ENCODE measurements at places on chromosomes 1 and 21.

DNA sequence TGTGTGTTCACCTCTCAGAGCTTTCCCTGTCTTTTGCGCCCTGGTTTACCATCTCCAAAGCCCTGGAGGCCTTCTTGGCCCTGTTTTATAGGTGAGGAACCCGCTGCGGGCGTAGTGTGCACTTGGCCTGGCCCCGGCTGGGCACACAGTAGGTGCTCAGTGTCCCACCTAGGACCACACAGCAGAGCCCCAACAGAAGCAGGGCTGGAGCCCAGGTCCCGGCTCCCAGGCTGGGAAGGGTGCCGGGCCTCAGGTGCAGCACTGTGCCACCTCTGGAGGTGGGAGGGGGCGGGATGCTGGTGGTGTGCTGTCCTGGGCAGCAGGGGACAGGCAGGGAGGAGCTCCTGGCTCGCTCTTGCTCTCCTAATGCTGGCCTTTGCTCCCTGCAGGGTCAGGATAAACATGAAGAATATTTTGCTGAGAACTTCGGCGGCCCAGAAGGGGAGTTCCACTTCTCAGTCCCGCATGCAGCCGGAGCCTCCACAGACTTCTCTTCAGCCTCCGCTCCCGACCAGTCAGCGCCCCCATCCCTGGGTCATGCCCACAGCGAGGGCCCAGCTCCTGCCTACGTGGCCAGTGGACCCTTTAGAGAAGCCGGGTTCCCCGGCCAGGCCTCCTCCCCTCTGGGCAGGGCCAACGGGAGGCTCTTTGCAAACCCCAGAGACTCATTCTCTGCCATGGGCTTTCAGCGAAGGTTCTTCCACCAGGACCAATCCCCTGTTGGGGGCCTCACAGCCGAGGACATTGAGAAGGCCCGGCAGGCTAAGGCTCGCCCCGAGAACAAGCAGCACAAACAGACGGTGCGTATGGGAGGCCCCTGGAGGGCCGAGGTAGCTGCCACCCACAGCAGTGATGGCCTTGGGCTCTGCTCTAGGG, 24.8 kb downstream of the COQ8A start:
- no peak for ATAC-seq
- peaks cover 4% of the 10 kb centered on the region for H3K4me1 ChIP-seq
- H3K4me3 ChIP-seq: no peak overlapping the region
- H3K27me3 ChIP-seq: no peaks in the 10 kb centered on the region
- H3K27ac ChIP-seq: no peak overlapping the region

- peaks cover 4% of the 10 kb centered on the region for H3K4me1 ChIP-seq
- H3K4me3 ChIP-seq: no peak overlapping the region
- no peak overlapping the region for H3K27ac ChIP-seq
- ATAC-seq: no peak
- no peaks in the 10 kb centered on the region for H3K36me3 ChIP-seq
These were observed 26.4 kb downstream of the LHX4 start for GRCh38 chr1:180256341-180257027.

DNA sequence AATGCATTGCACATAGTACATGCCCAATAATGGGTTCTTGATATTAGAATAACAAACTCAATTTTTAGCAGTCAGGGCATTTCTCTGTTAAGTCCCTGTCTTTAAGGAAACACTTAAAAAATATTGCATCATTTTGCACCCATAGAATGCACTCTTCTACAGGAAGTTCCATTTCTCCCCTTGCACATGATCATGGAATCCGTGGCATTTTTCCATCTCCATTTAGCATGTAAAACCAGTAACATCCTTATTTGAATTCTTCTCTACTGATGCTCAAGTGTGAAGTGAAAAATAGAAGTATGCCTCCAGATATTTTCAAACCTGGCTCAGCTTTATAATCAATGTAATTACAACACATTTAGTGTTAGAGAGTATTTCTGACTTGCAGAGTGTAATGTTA, 192.8 kb downstream of the RWDD3 start:
- no peaks in the 10 kb centered on the region for H3K4me1 ChIP-seq
- no peak for ATAC-seq
- H3K27me3 ChIP-seq: no peaks in the 10 kb centered on the region
- no peaks in the 10 kb centered on the region for H3K36me3 ChIP-seq

DNA sequence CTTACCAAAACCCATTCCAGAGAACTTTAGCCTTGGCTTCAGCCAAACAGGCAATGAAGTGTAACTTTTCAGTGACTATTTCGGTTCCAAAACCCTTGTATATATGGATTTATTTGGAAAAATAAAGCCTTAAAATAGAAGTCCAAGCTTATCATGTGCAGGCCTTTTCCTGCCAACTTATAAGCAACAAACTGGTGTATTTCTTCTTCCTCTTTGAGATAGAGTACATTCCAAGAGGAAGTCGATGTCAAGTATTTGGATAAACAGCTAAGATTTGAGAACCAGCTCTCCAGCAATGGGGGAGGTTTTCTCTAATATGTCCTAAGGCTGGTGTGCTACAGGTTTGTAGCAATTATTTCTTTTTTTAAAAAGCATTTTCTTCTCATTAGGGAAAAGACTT, 407.8 kb downstream of the DUSP10 start:
- no peaks in the 10 kb centered on the region for H3K36me3 ChIP-seq
- no peak for ATAC-seq
- peak overlapping the region; percentile 62 for H3K27ac ChIP-seq
- no peak overlapping the region for H3K4me3 ChIP-seq
- peaks cover 27% of the 10 kb centered on the region for H3K4me1 ChIP-seq

- H3K4me3 ChIP-seq: peak within 1 kb of the TSS; percentile 68
- peak within 1 kb of the TSS; percentile 86 for H3K27ac ChIP-seq
- H3K27me3 ChIP-seq: peaks cover 85% of the 10 kb centered on the region
- H3K4me1 ChIP-seq: no peaks in the 10 kb centered on the region
- no peaks in the 10 kb centered on the region for H3K36me3 ChIP-seq
These were observed at the start of gene PROX1 for GRCh38 chr1:213987927-213988506. TSS of gene PROX1 (plus strand) at chr1:213987973. CDS start at chr1:213996536, 8,563 bp downstream.

DNA sequence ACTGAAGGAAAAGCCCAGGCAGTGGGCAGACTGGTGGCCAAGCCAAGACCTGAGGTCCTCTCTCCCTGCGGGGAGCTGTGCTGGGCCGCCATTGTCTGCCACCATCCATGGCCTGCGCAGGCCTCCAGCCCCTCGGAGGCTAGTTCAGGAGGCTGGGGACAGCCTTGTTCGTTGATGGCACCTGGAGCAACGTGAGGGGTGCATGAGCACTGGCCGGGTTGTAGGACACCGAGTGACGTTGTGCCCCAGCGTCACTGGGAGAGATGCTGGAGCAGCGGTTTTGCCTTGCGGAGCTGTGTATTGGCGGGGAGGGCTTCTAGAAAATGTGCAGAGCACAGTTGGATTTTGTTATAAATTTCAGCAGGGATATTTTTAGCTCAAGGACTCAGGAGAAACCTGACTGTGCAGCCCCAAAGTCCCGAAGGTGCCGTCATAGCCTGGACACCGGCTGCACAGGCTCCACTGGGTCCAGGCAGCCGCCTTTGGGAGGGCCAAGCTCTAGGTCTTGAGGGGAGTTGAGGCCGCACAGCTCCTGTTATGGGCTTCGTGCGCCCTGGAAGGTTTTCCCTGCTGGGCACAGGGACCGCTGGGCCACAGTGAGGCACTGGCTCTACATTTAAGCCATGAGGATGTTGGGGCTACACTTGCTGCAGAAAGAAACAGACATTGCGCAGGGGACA, 48.2 kb upstream of the ADARB1 start:
- no peaks in the 10 kb centered on the region for H3K27me3 ChIP-seq
- H3K27ac ChIP-seq: no peak overlapping the region
- no peaks in the 10 kb centered on the region for H3K36me3 ChIP-seq
- no peak overlapping the region for H3K4me3 ChIP-seq
- ATAC-seq: no peak

- ATAC-seq: no peak
- no peak overlapping the region for H3K4me3 ChIP-seq
- H3K4me1 ChIP-seq: peaks cover 47% of the 10 kb centered on the region
- peak overlapping the region; percentile 97 for H3K27ac ChIP-seq
- H3K36me3 ChIP-seq: no peaks in the 10 kb centered on the region
- H3K27me3 ChIP-seq: no peaks in the 10 kb centered on the region
These were observed 50.9 kb upstream of the TARBP1 start for GRCh38 chr1:234529950-234530237.

DNA sequence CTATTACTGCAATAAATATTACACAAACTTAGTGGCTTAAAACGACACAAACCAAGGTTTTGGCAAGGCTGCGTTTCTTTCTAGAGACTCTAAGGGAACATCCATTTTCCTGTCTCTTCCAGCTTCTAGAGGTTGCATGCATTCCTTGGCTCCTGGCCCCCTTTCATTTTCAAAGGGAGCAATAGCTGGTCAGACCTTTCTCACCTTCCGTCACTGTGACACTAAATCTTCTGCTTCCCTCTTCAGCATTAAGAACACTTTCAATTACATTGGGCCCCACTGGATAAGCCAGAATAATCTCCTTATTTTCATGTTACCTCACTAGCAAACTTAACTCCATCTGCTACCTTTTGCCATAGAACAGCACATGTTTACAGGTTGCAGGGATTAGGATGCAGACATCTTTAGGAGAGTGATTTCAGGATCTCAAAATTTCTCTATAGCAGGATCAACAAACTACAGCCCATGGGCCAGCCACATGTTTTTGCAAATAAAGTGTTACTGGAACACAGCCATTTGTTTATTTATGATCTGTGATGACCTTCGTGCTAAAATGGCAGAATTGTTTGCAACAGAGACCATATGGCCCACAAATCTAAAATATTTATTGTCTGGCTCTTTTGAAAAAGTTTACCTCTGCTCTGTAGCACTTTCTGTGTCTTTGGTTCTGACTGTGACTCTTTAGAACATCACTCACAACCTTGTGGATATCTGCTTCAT, 221.5 kb upstream of the SGIP1 start:
- H3K27ac ChIP-seq: no peak overlapping the region
- no peaks in the 10 kb centered on the region for H3K36me3 ChIP-seq
- ATAC-seq: no peak
- peaks cover 3% of the 10 kb centered on the region for H3K4me1 ChIP-seq

GRCh38 chr1:201633297-201633696, 94.4 kb downstream of the NAV1 start:
- no peaks in the 10 kb centered on the region for H3K27me3 ChIP-seq
- H3K36me3 ChIP-seq: no peaks in the 10 kb centered on the region
- no peak overlapping the region for H3K27ac ChIP-seq

GRCh38 chr1:213138391-213138790, 87.3 kb downstream of the RPS6KC1 start:
- H3K4me3 ChIP-seq: no peak overlapping the region
- H3K27ac ChIP-seq: no peak overlapping the region
- H3K36me3 ChIP-seq: no peaks in the 10 kb centered on the region
- no peak for ATAC-seq
- no peaks in the 10 kb centered on the region for H3K4me1 ChIP-seq
- H3K27me3 ChIP-seq: no peaks in the 10 kb centered on the region

DNA sequence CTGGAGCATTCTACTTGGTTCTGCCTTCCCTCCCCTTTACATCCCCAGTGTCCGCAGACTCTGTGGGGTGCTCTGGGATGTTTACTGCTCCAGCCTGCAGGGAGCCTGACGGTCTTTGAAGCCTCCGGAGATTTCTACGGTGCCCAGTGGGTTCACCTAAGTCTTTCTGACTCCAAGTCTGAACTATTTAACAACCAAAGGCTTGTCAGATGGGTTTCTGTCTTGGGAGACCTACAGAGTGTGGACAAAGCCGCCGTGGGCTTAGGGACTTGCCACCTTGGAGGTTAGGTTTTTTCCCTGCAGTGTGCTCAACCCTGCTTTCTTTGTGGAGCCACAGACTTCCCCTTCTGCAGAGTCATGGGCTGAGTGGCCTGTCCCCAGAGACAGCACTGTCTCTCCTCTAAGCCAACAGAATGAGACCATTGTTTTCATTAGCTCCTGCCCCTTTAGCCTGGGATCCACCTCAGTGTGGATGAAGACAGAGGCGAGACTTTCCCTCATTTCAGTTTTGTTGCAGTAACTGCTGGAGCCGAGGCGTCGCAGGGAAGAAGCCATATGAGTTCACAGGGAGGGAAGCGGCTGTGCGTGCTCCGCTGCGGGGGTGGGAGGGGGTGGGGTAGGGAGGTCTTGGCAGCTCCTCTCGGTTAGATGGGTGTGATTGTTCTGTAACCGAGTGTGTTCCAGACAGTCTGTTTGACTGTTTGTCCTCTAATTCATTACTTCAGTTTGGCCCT, 120.7 kb downstream of the CNIH3 start:
- no peaks in the 10 kb centered on the region for H3K36me3 ChIP-seq
- H3K4me1 ChIP-seq: peaks cover 45% of the 10 kb centered on the region

DNA sequence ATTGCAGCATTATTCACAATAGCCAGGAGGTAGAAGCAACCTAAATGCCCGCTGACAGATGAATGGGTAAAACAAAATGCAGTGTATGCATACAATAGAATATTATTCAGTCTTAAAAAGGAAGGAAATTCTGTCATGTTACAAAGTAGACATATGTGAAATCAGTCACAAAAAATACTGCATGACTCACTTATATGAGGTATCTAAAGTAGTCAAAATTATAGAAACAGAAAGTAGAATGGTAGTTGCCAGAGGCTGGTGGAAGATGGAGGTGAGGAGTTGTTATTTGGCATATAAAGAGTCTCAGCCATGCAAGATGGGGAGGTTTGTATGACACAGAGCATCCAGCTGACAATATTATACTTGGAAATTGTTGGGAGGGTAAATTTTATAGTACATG, 43.0 kb upstream of the EGLN1 start:
- H3K27ac ChIP-seq: no peak overlapping the region
- H3K4me1 ChIP-seq: no peaks in the 10 kb centered on the region
- H3K36me3 ChIP-seq: no peaks in the 10 kb centered on the region
- H3K27me3 ChIP-seq: no peaks in the 10 kb centered on the region

DNA sequence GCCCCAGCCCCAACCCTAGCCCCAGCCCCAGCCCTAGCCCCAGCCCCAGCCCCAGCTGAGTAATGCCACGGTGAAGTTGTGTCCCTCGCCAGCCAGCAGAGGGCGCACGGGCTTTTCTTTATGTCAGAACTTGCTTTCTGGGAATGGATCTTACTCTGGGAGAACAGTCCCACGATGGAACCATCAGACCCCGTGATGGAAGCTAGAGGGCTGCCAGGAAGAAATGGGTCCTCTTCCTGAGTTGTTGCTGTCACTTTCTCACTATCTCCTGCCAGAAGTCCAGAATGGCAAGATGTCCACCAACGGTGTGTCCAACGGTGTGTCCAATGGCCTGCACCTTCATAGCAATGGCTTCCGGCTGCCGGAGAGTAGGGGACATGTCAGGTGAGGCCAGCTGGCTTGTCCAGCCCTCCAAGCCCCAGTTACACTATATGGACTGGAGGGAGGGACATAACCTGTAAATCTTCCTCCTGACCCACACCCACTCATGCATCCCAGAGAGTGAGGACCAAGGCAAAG, 25.1 kb upstream of the TMEM222 start:
- no peaks in the 10 kb centered on the region for H3K27me3 ChIP-seq
- H3K36me3 ChIP-seq: no peaks in the 10 kb centered on the region
- H3K4me3 ChIP-seq: no peak overlapping the region
- no peak for ATAC-seq
- peak overlapping the region; percentile 94 for H3K27ac ChIP-seq

GRCh38 chr1:204286315-204286714, 72.5 kb upstream of the GOLT1A start:
- no peaks in the 10 kb centered on the region for H3K36me3 ChIP-seq
- peaks cover 85% of the 10 kb centered on the region for H3K27me3 ChIP-seq
- ATAC-seq: no peak
- peaks cover 66% of the 10 kb centered on the region for H3K4me1 ChIP-seq

- no peak for ATAC-seq
- peaks cover 89% of the 10 kb centered on the region for H3K27me3 ChIP-seq
- no peaks in the 10 kb centered on the region for H3K4me1 ChIP-seq
- no peak overlapping the region for H3K27ac ChIP-seq
These were observed 44.5 kb upstream of the DISP3 start for GRCh38 chr1:11434501-11434900.

All from gastroesophageal sphincter (tissue), 4 donors.